ENCODE measurements at places on chromosomes 12 and 14.

DNA sequence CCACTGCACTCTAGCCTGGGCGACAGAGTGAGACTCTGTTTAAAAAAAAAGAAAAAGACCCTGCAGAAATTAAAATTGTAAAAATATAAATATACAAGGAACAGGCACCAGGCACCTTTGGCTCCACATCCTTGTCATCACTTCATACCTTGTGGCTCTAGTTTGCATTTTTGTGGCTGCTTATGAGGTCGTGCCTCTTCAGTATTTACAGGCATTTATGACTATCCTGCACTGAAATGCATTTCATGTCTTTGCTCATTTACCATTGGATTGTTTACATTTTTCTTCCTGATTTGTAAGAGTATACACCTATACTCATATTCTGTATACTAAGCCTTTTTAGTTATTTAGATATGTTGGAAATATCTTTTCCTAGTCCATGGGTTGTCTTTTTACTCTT lies 20.1 kb downstream of the BICD1 start:
- no peak for DNase-seq

GRCh38 chr12:104516821-104517220 lies 60.1 kb downstream of the CHST11 start:
- DNase-seq = no peak

- no peak for DNase-seq
These were observed 54.6 kb downstream of the ADGRD1 start for GRCh38 chr12:131008131-131008912.

DNA sequence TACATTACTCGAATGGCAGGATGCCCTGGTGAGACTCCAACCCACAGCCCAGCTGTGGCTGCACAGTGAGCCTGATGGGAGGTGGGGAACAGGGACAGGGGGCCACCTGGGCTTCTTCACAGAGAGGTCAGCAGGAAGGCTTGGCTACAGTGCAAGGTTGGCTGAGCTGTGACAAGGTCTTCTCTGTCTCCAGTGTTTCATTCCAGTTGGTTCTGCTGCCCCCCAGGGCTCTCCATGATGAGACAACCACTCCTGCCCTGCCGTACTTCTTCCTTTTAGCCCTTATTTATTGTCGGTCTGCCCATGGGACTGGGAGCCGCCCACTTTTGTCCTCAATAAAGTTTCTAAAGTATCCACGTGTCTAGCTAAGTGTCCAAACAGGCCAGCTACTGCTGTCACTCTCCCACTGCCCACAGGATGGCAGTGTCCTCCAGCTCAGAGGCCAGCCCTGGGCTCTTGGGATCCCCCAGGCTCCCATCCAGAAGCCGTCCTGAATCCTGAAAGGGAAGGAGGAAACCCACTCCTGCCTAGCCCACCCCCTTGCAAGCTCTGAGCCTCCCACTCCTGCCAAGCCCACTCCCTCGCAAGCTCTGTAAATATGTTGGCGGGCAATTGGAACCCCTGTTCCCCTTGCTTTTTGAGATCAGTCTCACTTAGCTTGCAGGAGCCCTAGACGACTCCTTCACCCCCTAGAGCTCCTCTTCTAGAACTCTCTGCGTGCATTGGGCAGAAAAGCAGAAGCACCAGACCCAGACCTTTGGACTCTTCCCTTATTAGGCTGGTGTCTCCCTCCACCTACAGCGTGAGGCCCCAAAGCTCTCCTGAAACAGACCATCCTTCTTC lies 5.4 kb downstream of the C1QL4 start:
- DNase-seq = no peak

DNA sequence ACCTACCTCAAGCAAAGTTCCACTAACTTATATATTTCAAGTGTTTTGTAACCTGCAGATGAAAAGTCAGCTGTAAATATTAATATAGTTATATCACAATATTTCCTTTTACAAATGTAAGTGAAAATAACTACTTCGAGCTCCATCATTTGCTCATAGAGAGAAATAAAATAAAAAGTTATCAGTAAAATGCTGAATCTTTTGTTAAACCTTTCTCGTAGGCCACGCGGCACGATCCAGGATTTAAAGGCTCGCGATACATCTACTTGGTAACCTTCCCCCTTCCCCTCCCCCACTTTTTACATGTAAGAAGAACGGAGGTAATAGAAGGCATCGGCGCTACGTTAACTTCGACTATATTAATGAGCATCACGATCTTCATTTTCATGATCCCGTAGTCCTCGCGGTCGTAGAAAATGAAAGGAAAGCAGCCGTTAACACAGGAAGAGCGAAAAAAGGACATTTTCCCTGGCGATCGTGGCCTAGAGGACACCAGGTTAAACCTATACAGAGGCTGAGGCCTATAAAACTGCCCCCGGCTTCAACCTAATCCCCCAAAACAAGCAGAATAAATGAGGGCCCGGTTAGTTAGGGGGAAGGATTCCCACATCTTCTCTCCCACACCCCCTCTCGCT lies 508 bp downstream of the HNRNPC start:
- DNase-seq = peak; percentile 24

DNA sequence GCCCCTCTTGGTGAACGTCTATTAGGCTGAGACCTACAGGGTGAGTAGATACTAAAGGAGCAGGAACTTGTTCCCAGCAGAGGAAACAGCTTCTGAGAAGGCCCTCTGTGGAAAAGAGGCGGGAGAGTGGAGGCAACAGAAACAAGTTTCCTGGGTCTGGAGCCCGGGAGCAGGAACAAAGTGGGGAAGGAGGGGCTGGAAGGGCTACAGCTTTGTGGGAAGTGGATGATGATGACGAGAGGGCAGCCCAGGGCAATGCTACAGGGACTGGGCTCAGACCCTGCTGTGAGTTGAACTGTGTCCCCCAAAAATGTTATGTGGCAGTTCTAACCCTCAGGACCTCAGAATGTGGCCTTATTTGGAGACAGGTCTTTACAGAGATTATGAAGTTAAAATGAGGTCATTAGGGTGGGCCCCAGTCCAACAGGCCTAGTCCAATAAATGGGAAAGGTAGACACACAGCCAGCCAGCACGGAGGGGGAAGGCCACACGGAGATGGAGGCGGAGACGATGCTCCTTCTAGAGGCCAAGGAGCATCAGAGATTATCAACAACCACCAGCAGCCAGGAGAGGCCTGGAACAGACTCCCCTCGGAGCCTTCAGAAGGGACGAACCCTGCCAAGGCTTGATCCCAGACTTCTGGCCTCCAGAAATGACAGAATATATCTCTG lies 14.3 kb downstream of the CAMKK2 start:
- no peak for DNase-seq

GRCh38 chr12:130965668-130966067 lies 12.0 kb downstream of the ADGRD1 start:
- DNase-seq = no peak

GRCh38 chr12:68632486-68632885 lies 21.8 kb downstream of the RAP1B start:
- DNase-seq = no peak

GRCh38 chr12:62686938-62687337 lies 220.3 kb downstream of the MON2 start:
- no peak for DNase-seq

DNA sequence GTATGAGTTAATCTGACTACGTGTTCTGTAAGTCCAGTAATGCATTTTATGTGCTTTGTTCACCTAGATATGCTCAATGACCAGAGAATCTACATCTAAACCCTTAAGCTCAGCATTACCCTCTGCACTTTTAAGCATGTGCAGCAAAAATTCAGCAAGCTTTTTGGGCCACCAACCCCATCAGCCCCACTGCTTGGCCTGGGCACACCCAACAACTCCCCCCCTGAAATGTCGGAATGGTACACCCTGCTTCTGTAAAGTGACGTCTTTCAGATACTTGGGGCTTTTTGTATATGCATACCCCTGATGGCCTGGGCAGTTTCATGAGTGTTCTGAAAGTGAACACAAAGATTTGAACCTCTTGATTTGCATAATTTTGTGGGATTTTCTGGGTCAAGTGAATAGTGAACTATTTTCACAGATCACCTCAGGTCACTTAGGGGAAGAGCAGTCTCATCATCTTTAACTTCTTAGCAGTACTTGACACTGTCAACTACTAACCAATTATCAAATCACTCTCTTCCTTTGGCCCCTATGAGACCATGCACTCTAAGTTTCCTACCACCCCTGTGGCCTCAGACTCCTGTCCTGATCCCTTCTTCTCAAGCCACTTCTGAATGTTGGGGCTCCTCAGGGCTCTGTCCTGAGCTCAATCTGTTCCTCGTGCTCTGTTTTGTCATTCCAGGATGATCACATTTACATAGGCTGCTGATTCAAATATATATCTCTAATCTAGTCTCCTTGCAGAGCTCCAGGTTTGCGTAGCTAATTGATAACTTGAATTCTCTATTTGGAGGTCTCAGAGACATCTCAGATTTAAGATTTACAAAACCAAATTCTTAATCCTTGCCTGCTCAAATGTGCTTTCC lies 36.3 kb upstream of the PPM1A start:
- no peak for DNase-seq

GRCh38 chr12:30996752-30997151 lies 70.2 kb downstream of the TSPAN11 start:
- no peak for DNase-seq

DNA sequence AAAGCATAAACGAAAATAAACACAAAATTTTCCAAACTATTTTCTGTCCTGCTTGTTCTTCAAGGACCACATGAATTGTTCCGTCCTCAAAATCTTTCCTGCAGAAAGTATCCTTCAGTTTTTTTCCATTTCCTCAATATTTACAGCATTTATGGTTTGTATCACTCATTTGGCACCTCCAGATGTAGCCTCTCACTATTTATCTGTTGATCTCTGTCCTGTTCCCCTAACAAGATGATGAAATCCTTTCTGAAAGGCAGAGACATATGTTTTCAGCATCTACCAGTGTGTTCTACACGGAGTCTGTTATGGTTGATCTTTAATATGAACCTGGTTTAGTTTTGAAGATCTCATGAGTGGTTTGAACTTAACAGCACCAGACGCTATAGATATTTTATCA lies 490.2 kb downstream of the NELL2 start:
- DNase-seq = no peak

DNA sequence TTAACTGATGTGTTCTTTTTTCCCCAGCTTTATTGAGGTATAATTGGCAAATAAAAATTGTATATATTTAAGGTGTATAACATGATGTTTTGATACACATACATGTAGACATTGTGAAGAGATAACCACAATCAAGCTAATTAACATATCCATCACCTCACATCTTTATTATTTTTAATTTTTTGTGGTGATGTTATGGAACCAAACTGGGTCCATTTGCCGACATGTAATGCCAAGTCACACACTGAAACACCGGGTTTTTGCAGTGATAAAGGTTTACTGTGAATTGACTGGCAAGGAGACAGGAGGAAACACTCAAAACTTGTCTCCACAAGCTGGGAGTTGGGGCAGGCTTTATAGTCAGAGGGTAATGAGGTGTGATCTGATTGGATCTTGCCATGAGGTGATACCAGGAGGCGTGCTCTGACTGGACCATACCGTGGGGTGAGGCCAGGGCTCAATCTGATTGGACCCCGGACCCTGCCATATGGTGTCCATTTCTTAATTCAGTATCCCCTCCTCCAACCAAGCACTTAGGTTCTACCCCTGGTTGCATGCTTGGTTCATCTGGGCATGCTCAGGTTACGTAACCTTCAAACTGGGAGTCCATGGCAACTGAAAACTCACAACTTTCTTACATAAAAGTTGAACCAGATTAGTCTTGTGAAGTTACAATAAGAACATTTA lies 11.8 kb upstream of the WSCD2 start:
- DNase-seq = no peak

GRCh38 chr12:31773867-31774266 lies 45.0 kb upstream of the AMN1 start:
- DNase-seq = no peak

DNA sequence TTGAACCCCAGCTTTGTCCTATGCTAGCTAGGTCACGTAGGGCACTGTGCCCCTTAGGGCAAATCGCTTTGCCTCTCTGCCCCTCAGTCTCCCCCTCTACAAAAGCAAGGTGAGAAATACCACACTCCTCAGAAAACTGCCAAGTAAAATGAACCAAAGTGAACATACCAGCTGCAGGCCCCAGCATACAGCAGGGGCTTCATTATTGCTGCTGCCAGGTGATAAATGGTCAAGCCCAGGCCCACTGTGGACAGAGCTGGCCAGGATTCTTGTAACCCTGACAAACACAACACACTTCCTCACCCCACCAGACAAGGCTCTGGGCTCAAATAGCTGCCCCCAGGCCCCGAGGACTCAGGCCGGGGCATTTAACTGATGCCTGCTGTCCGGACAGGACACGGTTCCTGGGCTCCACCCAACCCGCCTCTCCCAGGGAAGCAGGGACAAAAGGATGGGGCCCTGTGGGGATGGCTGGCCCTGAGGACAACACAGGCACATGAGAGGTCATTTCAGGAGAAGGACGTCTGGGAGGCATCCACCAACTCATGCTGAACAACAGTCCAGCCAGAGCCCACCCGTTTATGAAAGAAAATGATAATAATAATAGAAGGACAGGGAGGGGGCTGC lies 36.7 kb downstream of the NCOR2 start:
- no peak for DNase-seq

- DNase-seq = no peak
These were observed 30.6 kb upstream of the TUBA1A start for GRCh38 chr12:49219417-49220026.

- no peak for DNase-seq
These were observed 105.5 kb upstream of the CCND2 start for GRCh38 chr12:4168036-4168435.

GRCh38 chr12:9122091-9122609 lies 6.4 kb upstream of the A2M start:
- DNase-seq = no peak

- no peak for DNase-seq
These were observed 20.9 kb upstream of the TMED10 start for GRCh38 chr14:75197338-75197737.

- no peak for DNase-seq
These were observed 8.4 kb upstream of the SLC25A47 start for GRCh38 chr14:100314724-100315123.

GRCh38 chr12:12081836-12082497 lies 11.2 kb downstream of the BCL2L14 start:
- DNase-seq = no peak

GRCh38 chr12:9156119-9156518 lies 40.4 kb upstream of the A2M start:
- no peak for DNase-seq

DNA sequence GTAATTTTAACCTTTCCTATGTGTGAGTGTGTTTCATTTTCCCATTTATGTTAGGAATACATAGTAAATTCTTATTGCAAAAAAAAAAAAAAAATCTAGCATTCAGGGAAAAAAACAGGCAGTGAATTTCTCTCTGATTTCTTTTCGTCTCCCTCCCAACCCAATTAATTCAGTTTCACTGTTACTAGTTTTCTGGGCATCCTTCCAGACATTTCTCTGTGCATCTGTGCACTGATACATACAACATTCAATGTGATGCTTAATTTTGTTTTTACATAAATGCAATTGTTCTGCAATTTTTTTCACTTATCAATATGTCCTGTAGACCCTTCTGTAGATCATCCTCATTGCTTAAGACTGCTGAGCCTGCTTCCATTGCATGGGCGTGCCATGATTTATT lies 694.3 kb upstream of the TBX3 start:
- no peak for DNase-seq

GRCh38 chr12:108151533-108152169 lies 22.6 kb downstream of the WSCD2 start:
- DNase-seq = no peak

- no peak for DNase-seq
These were observed 130.7 kb downstream of the SMOC1 start for GRCh38 chr14:70009961-70010360.

- DNase-seq = no peak
These were observed 202 bp downstream of the YAF2 start for GRCh38 chr12:42237853-42238239.
